ENCODE measurements at places on chromosomes 3 and 15. TPM values are rescaled to one million over a fixed set of nuclear protein-coding genes. Genes with fewer than 3 reads are reported as not detected.

DNA sequence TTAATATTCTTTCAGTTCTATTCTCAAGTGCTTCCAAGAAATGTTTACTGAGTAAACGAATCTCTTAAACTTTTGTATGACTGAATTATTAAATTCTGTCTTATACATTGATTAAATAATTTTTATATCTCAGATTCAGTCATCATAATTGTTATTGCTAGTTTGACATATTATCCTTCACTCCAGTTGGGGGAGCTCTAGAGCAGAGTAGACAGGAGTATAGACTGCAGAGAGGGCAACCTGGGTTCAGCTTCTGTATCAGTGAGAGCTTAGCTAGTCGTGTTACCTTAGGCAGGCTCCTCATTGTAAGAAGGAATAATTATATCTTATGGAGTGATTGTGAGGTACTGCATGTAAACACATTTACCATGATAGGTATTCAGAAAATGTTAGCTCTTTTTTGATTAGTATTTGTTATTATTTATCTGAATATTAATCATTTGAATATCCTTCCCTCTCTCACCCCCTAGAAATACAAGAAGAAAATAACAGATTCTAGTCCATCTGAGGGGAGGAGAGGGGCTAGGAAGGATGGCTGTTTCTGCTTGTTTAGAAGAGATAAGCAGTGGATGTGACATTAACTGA lies 31.0 kb upstream of the ZCWPW2 start:
- DNase-seq, result no peak

The FOXL2NB gene
- not detected for total RNA-seq

The SH3GL3 gene
- not detected for total RNA-seq

DNA sequence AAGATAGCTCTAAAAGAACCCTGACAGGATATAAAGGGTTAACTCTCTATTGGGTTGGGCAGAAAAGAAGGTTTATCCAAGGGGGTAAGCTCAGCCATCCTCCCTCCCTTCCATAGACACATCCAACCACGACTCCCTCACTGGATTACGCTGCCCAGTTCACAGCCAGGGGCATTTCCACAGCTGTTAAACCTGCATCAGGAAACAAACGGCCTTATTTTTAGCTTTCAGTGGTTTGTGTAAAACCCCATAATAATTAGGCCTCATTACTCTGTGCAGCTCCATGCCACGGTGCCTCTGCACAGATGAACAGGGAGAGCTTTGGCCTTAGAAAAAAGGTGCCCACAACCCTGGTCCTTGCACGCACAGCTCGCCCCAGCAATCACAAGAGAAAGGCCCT lies 110.6 kb downstream of the GABRB3 start:
- DNase-seq, result no peak

The RETNLB gene
- total RNA-seq, result 89.0 TPM

- DNase-seq, result no peak
Observed at GRCh38 chr15:46129145-46129544, 494.3 kb downstream of the SQOR start.

The OXSM gene
- 14.4 TPM for total RNA-seq

The CLDN18 gene
- not detected for total RNA-seq

The GOLGA8G gene
- total RNA-seq, result not detected

DNA sequence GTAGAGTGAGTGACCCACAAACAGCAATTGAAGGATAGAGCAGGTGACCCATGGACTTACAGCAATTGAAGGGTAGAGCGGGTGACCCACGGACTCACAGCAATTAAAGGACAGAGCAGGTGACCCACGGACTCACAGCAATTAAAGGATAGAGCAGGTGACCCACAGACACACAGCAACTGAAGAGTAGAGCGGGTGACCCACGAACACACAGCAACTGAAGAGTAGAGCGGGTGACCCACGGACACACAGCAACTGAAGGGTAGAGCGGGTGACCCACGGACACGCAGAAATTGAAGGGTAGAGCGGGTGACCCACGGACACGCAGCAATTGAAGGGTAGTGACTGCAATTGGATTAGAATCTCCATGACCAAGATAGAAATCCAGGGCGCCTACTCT lies 9.8 kb upstream of the TNK2 start:
- DNase-seq, result no peak

DNA sequence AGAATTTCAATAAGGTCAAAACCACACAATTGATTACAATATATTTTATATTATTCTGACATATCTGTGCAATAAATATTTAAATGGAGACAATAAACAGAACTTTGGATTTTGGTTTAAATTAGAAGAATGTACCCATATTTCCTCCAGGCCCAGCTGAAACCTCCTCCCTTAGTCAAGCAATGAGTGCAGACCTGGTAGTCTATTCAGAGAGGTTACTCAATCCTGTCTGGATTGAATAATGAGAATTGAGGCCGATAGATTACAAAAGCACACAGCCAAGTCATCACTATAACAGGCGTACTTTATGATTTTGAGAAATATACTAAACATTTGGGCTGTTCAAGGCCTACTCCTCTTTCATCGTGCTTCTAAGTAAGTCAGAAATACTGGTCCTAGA lies 114.5 kb upstream of the STRIT1 start:
- DNase-seq, result no peak

The HYPK gene
- total RNA-seq, result 11.6 TPM

- DNase-seq, result no peak
Observed at GRCh38 chr3:4957978-4958377, 21.3 kb upstream of the BHLHE40 start.

The SSUH2 gene
- 4.5 TPM for total RNA-seq

- DNase-seq, result no peak
Observed at GRCh38 chr3:131033480-131034080, 6.9 kb downstream of the NEK11 start.

GRCh38 chr3:160372780-160373179 lies 26.2 kb downstream of the IFT80 start:
- no peak for DNase-seq

DNA sequence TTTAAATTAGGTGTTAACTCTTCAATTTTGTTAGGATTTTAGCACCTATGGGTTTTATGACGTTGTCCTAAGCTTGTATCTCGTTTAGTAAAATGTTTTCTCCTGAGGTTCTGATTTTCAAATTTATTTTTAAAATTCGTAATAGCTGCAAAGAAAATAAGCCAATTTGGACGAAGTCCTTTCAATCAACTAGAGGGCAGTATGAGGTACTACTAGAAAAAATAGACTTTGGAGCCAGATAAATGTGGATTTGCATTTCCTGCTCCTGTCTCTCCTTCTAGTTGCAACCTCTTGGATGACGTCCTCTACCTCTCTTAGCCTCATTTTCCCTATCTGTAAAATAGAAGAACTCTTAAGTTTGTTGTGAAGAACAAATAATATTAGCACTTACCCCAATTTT lies 81.1 kb downstream of the SLTM start:
- no peak for DNase-seq

The C3orf70 gene
- total RNA-seq, result 15.6 TPM

DNA sequence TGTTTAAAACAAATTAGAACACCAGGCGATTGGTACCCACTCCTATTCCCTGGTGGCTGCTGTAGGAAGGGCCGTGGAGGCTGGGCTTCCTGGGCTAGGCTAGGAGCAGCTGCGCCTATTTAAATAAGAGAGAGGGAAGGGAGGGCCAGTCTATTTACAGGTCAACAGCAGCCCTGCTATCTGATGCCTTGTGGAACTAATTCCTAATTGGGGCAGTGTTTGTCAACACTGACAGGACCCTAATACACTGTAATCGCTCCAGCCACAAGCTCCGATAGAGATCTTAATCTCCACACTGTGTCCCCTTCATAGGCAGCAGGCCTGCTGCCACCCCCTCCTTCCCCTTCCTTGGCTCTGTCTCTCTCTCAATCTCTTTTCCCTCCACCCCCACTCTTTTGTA lies 116.9 kb upstream of the SOX14 start:
- no peak for DNase-seq

The SATB1 gene
- 38.3 TPM for total RNA-seq

The STX19 gene
- total RNA-seq, result 23.4 TPM

DNA sequence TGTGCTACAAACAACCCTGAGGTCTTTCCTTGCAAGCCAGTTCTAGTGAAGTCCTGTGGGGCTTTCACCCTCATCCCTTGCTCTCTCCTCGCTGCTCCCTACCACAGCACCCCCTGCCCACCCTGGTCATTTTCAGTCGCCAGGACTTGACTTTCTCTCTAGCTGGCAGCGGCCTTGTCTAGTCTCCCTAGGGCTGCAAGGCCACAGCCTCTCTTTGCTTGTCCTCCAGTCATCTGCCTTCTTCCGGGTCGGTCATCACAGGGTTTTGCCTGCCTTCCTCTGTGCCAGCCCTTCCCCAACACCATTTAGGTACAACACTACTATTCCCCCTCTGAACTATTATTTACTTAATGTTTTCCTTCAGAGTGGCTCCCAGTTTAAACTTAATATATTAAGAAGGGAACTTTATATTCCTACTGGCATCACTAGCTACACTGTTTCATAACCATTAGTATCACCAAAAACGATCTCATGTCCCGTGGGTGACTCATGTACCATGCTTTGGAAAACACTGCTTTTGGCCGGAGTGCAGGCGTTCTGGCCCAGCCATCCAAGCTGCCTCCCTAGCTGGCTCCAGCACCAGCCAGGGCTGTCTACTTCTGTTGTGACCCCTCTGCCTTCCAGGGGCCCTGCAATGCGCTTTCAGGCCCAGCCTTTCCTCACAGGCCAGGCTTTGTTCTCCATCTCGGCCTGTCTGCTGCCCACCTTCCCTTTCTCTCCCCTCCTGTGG lies 21.4 kb downstream of the FAH start:
- no peak for DNase-seq

GRCh38 chr3:54951405-54951804 lies 23.5 kb upstream of the LRTM1 start:
- peak; percentile 52 for DNase-seq

GRCh38 chr15:29043736-29044502 lies 158.1 kb downstream of the APBA2 start:
- DNase-seq, result no peak

- no peak for DNase-seq
Observed at GRCh38 chr3:142263112-142263511, 37.7 kb upstream of the GK5 start.

The KBTBD12 gene
- 4.6 TPM for total RNA-seq

- no peak for DNase-seq
Observed at GRCh38 chr3:152051501-152052404, 178.3 kb downstream of the SUCNR1 start.

The TP63 gene
- 0.11 TPM for total RNA-seq

GRCh38 chr3:100401674-100402041 lies 319 bp downstream of the LNP1 start:
- DNase-seq, result peak; percentile 53

GRCh38 chr3:10557250-10557649 lies 51.9 kb upstream of the ATP2B2 start:
- DNase-seq, result no peak

The ECE2 gene
- total RNA-seq, result 0.20 TPM

DNA sequence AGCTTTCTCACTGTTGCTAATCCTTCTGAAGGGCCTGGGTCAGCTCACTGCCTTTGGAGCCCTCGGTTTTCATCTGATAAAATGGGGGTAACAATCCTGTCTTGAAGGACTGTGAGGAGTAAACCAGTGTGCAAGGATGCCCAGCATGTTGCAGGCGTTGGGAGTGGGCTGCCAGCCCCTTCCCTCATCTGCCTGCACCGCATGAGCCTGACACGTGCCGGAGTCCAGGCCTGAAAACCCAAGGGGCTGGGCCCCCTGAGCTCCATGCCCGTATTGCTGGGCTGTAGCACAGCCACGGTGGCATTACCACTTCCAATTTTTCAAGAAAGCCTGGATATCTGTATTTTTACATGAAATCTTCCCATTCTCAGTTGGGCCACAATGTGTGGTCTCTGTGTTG lies 98.1 kb downstream of the DNAJB8 start:
- no peak for DNase-seq

GRCh38 chr15:73493922-73494321 lies 51.0 kb downstream of the REC114 start:
- DNase-seq, result no peak

- DNase-seq, result no peak
Observed at GRCh38 chr3:98259-98654, 98.3 kb upstream of the CHL1 start.

The RBSN gene
- 15.7 TPM for total RNA-seq

DNA sequence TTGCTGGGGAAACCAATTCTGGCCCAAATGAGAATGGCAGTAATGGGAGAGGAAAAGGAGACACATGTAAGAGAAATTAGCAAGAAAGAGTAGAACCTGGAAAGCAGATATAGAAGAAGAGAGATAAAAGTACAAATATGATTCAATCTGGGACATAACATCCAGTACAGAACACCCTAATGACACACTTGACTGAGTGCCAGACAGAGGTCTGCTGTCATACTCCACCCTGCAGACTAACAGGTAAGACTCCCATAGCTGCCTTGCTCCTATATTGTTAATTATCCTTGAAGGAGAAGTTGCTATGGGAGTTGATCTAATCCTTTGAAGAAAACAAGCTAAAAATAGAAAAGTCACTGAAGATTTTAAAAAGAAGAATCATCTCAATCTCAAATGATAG lies 21.1 kb downstream of the CCPG1 start:
- DNase-seq, result no peak

- DNase-seq, result no peak
Observed at GRCh38 chr3:123789760-123790159, 94.4 kb downstream of the MYLK start.

- DNase-seq, result no peak
Observed at GRCh38 chr3:50805321-50805720, 130.6 kb downstream of the DOCK3 start.

The MAGEL2 gene
- 0.06 TPM for total RNA-seq

- DNase-seq, result no peak
Observed at GRCh38 chr3:186588632-186589031, 18.1 kb downstream of the DNAJB11 start.

The SLC12A8 gene
- total RNA-seq, result 18.4 TPM

DNA sequence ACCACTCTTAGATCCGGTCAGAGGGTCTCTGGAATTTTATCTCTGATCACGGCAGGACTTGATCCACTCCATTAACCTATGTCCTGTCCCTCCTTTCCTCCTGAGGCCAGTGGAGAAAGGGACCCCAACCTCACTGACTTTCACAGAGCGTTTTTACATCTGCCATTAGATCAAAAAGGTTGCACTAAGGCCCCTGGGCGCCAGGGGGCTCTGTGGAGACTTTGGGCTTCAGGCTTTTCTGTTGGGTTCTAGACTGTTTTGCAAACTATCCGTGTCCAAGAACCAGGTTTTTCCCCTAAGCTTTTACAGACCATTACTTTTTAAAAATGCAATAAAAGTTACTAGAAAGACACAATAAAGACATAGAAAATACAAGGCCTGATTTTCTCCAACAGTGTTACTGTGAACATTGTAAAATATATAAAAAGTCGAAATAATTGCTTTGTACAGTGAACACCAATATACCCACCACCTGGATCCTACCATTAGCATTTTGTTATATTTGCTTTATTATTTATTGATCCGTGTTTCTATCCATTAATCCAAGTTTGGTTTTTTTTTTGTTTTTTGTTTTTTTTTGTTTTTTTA lies 159.7 kb downstream of the POLR2M start:
- DNase-seq, result peak; percentile 75

All from left colon (tissue), 2 donors.